Fibroblast of skin of left biceps (primary cell): ENCODE measurements at places on chromosomes 4 and X.

GRCh38 chr4:154456240-154456639, 35.4 kb downstream of the DCHS2 start:
- DNase-seq: no peak

DNA sequence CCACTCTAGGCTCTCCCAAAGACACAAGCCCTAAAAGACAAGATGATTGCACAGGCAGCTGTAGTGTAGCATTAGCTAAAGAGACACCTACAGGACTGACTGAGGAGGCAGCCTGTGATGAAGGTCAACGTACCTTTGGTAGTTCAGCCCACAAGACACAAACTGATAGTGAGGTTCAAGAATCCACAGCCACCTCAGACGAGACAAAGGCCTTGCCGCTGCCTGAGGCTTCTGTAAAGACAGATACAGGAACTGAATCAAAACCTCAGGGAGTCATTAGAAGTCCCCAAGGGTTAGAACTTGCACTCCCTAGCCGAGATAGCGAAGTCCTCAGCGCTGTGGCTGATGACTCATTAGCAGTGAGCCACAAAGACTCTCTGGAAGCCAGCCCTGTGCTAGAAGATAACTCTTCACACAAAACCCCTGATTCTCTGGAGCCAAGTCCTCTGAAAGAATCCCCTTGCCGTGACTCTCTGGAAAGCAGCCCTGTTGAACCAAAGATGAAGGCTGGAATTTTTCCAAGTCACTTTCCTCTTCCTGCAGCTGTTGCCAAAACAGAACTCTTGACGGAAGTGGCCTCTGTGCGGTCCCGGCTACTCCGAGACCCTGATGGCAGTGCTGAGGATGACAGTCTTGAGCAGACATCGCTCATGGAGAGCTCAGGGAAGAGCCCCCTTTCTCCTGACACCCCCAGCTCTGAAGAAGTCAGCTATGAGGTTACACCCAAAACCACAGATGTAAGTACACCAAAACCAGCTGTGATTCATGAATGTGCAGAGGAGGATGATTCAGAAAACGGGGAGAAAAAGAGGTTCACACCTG, 306.3 kb downstream of the ANK2 start:
- DNase-seq: peak; percentile 93

- no peak for DNase-seq
These were observed 531 bp downstream of the DGKQ start for GRCh38 chr4:972651-973424.

- no peak for DNase-seq
These were observed 80.1 kb upstream of the LRPAP1 start for GRCh38 chr4:3612281-3612680.

GRCh38 chr4:155377276-155377675, 511 bp upstream of the MAP9 start:
- DNase-seq: no peak

- DNase-seq: no peak
These were observed 416.7 kb downstream of the ZIC3 start for GRCh38 chrX:137982472-137983172.

GRCh38 chr4:77184974-77185373, 28.0 kb downstream of the CCNG2 start:
- no peak for DNase-seq

DNA sequence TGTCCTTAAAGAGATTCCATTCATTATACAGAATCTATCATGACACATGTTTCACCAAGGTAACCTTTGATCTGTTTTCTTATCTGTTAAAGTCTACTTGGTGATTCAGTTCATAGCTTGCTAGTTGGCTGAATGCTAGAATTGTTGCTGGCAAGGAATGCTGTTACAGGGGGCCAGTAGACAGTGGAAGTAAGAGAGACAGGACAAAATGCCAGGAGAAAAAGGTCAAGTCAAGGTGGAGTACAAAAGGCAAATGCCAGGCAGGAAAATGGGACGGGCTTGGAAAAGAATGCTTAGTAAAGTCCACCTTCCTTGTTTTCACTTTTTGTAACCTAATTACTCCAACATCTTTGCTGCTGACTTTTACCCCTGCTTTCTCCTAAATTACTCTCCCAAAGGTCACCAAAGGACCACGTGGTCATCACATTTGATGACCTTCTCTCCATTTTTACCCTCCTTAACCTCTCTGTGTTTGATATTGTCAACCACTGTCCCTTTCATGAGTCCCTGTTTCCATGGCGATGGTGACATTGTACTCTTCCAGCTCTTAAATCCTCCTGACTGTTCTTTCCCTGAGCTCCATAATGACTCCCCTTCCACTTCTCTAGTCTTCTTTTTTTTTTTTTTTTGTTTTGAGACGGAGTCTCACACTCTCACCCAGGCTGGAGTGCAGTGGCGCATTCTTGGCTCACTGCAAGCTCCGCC, 24.5 kb upstream of the TAPT1 start:
- no peak for DNase-seq

- DNase-seq: no peak
These were observed 65.0 kb downstream of the ZFYVE28 start for GRCh38 chr4:2353222-2354107.

DNA sequence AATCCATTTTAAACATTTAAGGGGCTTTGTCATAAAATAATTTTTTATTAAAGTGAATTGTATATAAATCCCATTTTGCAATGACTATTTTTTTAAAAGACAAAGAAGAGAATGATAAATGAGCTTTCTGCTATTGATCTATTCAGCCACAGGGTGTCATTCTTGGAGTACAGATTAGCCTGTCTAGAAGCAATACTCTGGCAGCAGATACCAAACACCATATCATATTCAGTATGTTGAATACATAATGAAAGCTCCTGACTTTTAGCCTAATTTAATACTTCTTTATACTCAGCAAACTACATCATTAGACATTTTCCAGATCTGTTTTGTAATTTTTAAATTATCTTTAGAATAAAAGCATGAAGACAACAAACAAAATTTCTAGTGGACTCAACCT, 496.3 kb downstream of the PDGFC start:
- DNase-seq: peak; percentile 49

DNA sequence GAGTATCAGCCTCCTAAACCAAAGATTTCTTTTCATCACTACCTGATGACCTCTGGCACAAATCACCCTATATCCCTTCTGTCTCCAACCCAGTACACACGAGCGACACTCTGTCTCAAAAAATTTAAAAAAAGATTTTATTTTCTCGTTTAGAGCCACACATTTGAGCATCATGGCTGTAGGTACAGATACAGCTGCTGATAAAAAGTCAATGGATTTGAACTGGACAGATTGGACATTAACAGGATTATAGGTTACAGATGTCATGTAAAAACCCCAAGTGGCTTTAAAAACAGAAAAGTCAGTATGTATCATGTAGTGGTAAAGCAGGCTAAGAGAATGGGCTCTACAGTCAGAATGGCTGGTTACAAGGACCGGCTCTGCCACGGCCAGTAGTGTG, 171.1 kb downstream of the SCFD2 start:
- no peak for DNase-seq

DNA sequence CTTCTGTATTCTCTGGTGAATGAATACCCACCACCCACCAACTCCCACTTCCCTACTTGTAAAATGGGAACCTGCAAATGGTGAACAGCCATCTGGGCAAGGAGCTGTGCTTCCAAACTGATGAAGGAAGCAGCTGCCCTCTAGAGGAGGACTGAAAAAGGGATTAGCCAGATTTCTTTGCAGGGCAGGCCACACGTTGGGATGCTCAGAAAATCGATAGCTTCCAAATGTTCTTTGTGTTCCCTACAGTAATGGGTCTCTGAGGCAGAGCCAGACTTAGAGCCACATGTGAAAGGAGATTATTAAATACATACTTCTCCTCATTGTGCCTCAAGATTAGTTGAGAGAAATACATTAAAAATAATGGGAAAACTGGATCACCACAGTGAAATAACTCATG, 39.3 kb upstream of the LPAR4 start:
- DNase-seq: peak; percentile 5

DNA sequence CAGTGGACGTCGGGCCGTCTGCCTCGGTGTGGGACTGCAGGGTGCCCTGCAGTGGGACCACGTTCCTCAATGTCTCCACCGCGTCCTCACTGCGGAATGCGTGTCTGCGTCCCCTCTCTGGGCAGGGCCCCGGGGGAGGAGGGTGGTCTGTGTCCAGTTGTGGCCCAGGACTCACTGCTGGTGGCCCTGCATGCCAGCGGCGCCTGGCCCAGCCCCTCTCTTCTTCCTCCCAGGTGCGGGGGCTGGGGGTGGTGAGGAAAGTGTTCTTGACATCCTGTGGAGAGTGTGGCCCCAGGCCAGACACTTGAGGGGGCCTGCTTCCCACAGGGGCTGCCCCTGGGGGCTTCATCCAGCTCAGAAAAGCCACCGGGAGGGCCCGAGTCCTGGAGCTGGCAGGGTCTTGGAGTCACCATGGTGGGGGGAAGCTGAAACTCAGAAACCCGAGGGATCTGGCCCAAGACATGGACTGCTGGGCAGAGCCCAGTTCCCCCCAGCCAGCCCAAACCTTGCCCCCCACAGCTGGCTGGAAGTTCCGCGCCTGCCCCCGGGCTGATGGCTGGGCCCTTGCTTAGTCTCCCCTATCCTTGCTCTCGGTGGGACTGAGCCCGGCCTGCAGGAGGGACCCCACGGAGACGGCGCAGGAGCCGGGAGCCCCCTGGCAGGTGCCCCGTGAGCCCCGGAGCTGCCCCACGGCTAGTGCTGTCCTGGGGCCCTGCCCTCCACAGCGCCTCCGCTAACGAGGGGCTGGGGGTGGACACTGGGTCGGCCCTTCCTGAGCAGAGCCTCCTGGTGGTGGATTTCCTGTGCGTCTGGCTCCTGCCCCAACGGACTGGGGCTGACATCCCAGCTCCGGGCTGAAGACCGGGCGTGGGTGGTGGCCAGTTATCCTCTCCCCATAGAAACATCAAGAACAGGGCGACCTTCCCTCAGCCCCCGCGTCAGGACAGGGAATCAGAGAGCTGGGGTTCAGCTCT, 2.9 kb downstream of the DOK7 start:
- no peak for DNase-seq

- no peak for DNase-seq
These were observed 494.6 kb upstream of the ATOH1 start for GRCh38 chr4:93334003-93334402.

DNA sequence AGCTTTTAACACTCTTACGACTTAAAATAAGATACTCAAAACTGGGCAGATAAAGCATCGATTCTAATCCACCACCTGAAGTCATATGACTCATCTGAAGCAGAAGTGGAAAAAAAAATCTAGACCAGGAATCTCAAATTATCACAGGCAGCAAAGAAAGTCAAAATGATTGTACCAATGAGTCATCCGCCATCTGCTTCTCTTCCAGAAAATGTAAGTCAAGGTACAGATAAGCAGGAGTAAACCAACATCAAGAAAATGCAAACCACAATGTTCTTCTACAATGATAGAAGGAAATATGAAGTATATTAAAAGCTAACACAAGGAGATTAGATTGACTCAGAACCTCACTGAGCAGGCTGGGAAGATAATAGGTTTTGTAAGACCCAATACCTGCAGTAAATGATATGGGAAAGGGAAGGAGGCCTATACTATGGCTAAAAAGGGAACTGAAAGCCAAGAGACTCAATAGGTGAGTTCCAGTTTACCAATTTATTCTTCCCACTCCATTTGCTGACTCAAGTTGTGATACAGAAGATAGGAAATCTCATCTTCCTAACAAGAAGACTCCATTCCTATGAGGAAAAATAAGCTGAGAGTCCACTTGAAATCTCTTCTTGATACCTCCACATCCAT, 88.4 kb upstream of the TET2 start:
- DNase-seq: no peak

GRCh38 chr4:90727938-90728337, 600.7 kb downstream of the CCSER1 start:
- DNase-seq: no peak

- no peak for DNase-seq
These were observed 181.3 kb upstream of the STK26 start for GRCh38 chrX:131841496-131842437.

DNA sequence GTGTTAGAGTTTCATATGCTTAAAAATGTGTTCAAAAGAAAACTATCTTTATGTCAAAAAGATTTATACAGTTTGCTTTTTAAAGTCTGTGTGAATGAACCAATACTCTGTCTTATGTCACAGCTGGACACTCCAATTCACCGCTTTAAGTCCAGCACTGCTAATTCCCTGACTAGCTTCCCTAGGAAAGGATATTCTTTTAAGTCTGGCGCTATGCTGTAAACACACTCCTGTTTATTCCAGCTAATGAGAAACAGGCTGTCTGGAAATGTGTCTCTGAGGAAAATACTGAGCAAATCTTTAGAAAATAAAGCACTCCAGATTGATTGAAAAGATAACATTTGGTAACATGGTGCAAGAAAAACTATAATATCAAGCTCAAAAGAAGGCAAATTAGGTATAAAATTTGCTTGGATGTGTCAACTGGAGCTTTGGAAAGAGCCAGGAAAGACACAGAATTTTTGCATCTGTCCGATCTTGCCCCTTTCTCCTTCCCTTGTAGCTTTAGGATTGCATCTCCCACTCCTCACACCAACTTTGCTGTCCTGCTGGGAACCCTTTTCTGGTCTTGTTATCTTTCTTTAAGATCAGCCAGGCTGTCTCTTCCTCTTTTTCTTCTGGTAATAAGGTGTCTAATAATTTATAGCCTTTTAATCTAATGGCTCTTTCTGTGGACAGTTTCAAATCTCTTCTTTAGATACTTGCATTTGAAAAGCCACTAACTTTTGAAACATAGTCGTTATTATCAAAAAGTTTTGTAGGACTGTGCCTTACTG, 40.9 kb upstream of the VEGFC start:
- DNase-seq: no peak

GRCh38 chr4:9898596-9899305, 117.3 kb downstream of the DRD5 start:
- DNase-seq: no peak

GRCh38 chrX:34300871-34301270, 168.8 kb upstream of the FAM47A start:
- DNase-seq: no peak

GRCh38 chrX:1152090-1152489, 60.4 kb downstream of the CRLF2 start:
- no peak for DNase-seq

DNA sequence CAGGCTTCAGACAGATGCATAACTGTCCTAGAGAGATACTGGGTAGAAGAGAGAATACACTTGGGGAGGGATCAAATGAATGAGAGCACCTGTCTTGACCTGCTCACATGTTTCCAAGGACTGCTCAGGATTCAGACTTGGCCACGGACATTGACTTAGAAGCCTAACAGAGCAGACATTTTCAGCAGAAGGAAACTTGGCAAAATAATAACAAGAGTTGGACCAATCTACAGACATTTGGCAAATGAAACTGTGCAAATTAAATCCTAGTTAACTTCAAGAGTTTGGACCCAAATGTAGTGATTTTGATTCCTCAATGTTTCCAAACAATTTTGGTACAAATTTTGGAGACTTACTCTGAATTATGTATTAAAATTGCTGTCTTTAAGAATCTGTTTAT, 223.9 kb downstream of the CAMK2D start:
- no peak for DNase-seq
